ENCODE measurements at places on chromosomes 2 and 18.
A peak's percentile ranks its signal among the peaks of the same experiment; 100 is the strongest.

DNA sequence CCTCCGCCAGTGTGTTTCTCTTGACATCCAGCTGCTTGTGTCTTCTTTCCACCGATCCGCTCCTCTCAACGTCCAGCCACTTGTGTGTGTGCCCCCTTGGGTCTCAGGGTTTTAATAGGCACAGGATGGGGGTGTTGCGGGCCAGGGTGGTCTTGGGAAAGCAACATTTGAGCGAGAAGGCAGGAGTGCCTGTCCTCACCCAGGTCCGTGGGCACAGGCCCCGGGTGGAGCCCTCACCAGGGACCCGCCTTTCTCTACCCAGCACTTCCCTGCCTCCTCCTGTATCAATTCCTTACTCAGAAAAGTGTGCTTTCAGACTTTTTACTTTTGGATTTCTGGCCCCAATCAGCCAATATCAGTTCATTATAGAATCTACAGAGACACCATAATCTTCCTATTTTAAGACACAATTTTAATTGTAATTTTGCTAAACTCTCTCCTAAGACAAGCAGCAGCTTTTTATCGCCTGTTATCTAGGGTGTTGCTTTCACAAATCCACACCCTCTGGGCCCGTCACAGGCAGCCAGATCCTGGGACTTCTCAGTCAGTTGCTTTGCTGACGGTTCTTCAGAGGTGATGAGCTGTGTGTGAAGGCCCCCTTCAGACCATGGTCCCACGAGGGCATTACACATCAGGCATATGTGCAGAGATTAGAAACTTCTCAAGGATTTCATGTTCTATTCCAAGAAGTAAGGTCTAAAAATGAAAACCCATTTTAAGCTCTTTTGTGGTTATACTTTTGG is 96.0 kb upstream of the FHL2 start:
- no peak for DNase-seq

GRCh38 chr2:26298638-26299393 is 47.1 kb upstream of the SELENOI start:
- peak; percentile 47 for DNase-seq

DNA sequence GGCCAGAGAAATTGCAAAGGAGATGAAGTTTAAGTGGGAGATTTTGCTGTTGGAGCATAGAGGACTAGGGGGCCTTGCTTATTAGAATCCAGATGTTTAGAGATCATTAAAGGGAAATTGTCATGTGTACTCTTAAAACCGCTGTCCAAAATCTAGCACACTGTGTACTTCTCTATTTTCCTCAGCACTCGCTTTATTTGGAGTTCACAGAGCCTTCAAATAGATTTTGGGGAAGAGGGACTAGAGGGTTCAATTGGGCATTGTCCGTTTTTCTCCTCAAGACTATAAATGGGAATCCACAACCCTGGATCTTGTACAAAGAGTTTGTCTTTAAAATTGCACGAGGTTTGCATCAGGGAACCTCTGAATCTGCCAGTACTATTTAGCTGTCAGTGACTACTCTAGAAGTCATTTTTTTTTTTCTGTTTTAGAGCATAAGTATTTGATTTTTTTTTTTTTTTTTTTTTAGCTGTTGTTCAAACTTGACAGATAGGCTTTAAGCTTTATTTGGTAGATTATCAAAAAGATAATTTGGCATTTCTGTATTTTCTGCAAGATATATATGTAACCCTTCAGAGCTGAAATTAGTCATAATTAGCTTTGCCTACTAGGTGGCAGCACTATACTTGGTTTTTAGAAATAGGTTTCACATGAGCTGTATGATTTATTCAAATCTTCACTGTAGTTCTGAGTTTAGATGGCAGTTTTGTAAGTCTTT is 14.2 kb downstream of the PMS1 start:
- DNase-seq = no peak

GRCh38 chr18:43681661-43682060 is 404.4 kb upstream of the SYT4 start:
- no peak for DNase-seq

DNA sequence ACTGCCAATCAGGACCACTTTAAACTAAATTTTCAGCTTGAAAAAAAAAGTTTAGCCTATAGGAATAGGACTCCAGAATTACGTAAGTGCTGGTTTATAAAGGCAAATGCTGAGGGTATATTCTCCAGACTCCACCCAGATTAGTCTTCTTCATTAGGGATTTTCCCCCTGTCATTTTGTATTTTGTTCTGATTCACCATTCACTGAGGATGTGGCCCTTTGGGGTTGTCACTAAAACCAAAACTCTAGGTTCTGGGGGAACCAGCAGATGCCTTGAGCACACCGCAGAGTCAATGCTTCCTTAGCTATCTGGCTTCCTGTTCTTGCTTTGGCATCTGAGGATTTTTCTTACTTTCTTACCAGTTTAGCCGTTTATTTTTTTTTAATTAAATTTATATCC is 10.5 kb downstream of the SCYGR4 start:
- DNase-seq = peak; percentile 57

DNA sequence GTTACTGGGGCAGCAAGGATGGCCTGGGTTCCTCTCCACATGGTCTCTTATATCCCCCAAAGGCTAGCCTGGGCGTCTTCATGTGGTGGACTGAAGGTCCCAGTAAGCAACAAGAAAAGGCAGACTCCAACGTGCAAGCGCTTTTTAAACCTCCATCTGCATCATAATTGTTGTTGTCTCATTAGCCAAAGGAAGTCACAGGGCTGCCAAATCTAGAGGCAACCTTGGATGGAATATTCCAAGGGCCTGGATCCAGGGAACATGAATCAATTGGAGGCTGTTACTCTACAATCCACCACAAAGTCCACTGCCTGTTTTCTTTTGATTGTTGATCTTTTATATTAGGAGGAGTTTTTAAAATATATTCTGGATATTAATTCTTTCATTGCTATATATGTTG is 118.8 kb downstream of the SH3RF3 start:
- no peak for DNase-seq

DNA sequence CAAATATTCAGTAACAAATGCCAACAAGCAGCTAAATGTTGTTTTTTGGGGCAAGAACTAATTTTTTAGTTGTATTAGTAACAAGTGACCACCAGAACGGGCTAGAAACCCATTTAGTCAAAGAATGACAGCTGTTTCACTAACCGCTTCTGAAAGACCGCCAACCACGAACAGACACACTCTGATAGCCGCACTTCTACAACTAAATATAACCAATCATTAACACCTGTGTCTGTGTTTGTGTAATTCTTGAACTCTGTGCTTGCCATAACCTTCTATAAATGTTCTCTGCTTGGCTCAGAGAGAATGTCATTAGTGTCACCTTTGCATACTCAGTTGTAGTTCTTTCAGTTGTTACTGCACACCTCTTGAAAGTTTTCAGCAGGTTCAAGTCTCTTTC is 526.3 kb upstream of the LRRTM1 start:
- peak; percentile 6 for DNase-seq

GRCh38 chr18:78636260-78636659 is 343.4 kb upstream of the SALL3 start:
- no peak for DNase-seq

- DNase-seq = no peak
Observed at GRCh38 chr2:41598161-41598894, 449.5 kb upstream of the PKDCC start.

- DNase-seq = no peak
Observed at GRCh38 chr2:152584301-152584700, 133.0 kb downstream of the PRPF40A start.

GRCh38 chr2:178512484-178512883 is 32.2 kb downstream of the PLEKHA3 start:
- no peak for DNase-seq

- no peak for DNase-seq
Observed at GRCh38 chr2:232042911-232043574, 81.5 kb downstream of the DIS3L2 start.

- DNase-seq = no peak
Observed at GRCh38 chr2:150168595-150169236, 318.8 kb downstream of the RND3 start.

- no peak for DNase-seq
Observed at GRCh38 chr2:95208106-95208505, 785 bp downstream of the ZNF892 start.

DNA sequence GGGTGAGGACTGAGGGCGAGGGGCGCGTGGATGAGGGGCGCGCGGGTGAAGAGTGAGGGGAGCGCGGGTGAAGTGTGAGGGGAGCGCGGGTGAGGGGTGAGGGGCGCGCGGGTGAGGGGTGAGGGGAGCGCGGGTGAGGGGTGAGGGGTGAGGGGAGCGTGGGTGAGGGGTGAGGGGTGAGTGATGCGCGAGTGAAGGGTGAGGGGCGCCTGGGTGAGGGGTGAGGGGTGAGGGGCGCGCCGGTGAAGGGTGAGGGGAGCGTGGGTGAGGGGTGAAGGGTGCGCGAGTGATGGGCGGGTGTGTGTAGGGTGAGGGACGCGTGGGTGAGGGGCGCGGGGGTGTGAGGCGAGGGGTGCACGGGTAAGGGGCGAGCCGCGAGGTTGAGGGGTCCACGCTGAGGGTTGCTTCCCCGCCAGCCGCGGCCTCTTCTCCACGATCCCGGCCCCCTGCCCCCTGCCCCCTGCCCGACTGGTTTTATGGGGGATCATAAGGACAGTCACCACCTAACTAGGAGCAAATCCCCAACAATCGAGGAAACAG is 1.1 kb upstream of the SLC66A2 start:
- no peak for DNase-seq

DNA sequence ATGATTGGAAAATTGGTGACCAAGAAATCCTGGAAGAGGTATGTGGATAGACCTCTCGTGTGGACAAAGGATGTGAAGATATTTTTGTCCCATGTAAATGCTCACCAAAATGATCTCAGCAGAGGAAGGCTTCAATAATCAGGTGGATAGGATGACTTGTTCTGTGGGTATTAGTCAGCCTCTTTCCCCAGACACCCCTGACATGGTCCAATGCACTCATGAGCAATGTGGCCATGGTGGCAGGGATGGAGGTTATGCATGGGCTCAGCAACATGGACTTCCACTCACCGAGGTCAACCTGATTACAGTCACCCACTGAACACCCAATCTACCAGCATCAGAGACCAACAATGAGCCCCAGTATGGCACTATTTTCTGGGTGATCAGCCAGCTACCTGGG is 20.2 kb downstream of the CHRNA1 start:
- no peak for DNase-seq

- DNase-seq = no peak
Observed at GRCh38 chr2:50929661-50930060, 102.3 kb downstream of the NRXN1 start.

- peak; percentile 62 for DNase-seq
Observed at GRCh38 chr18:35267161-35267651, 22.8 kb downstream of the ZSCAN30 start.

DNA sequence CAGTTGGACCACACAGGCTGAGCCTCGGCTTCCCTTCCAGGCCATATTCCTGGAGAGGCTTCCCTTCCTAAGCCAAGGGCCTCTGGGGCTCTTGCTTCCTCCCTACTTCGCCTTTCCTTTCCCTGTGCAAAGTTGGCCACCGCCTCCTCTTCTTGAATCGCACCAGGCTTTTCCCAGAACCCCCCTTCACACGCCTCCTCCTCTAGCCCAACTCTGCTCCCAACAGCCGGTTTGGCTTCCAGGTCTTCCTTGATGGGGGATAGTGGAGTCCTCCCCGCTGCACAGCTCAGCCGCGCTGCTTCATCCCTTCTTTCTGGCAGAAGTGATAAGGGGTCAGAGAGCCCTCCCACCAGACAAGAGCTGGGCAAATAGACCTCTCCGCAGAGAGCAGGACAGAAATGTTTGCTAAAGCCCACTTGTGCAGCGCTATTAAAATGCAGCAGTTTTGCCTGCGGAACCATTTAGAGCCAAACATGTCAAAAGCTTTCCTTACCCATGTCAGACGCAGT is 56.4 kb downstream of the SNORC start:
- DNase-seq = no peak

GRCh38 chr2:31378791-31379501 is 35.6 kb downstream of the XDH start:
- no peak for DNase-seq

- DNase-seq = no peak
Observed at GRCh38 chr2:234966340-234966739, 14.5 kb downstream of the SH3BP4 start.

- no peak for DNase-seq
Observed at GRCh38 chr2:81589406-81589805, 1284.9 kb upstream of the LRRTM1 start.

DNA sequence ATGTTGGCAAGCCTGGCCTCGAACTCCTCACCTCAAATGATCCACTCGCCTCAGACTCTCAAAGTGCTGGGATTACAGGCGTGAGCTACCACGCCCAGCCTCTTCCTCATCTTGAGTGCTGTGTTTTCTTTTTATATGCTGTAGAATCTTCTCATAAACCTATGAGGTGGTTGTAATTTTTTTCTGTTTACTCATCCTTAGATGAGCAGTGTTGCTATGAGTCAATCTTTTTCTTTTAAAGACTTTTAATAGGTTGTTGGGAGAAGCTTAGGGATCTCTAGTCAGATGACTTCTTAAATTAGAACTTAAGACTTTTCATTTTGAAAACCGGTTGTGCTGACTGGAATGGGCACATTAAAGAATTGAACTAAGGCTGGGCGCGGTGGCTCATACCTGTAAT is 8.7 kb upstream of the AAK1 start:
- no peak for DNase-seq

DNA sequence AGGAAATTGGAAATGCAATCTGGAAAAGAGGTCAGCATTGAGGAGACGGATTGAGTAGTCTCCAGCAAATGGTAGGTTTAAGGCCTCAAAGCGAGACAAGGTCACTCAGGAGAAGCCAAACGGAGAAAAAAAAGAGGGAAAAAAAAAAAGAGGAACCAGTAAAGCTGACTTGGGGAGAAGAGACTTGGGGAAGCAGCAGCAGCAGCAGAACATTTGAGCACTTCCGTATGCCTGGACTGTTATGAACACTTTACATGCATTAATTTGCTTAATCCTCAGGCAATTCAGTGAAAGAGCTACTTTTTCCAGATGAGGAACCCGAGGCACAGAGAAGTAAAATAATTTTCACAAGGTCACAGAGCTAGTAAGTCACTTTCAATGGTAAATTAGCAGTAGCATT is 81.3 kb downstream of the OSBPL6 start:
- DNase-seq = no peak

DNA sequence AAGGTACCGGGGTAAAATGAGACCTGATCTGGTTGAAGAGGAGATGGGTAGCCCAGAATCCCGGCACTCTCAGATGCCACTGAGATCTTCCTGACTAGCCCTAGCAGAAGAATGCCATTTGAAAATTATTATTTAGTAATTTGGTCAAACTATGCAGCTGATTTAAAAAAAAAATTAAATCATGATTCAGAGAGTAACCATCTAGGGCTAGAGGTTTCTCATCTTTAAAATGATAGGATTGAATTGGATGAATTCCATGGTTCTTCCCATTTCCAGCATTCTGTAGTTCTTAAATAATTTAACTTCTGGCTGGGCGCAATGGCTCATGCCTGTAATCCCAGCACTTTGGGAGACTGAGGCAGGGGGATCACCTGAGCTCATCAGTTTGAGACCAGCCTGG is 106.1 kb downstream of the MYO1B start:
- no peak for DNase-seq

GRCh38 chr2:222715742-222716141 is 44.3 kb downstream of the MOGAT1 start:
- DNase-seq = no peak

Data from GM06990 (cell line).